Activated B cell treated with CpG ODN at 0.5 μM for 24 hours (primary cell): ENCODE measurements at places on chromosomes 1 and 21. TPM values are rescaled to one million over a fixed set of nuclear protein-coding genes. Genes with fewer than 3 reads are reported as not detected.

RGS16 gene
- total RNA-seq = 2.6 TPM in 2 replicates

TMPRSS15 gene
- total RNA-seq = not detected in 2 replicates

KRTAP11-1 gene
- not detected in 2 replicates for total RNA-seq

RGS13 gene
- 0.49 and 0.60 TPM in 2 replicates for total RNA-seq

NGF gene
- not detected in 2 replicates for total RNA-seq
